ENCODE measurements at places on chromosomes 3 and 15.

- no peak for DNase-seq
Observed at GRCh38 chr3:31962801-31963205, 18.3 kb downstream of the OSBPL10 start.

GRCh38 chr3:172288651-172289050 lies 159.6 kb downstream of the GHSR start:
- DNase-seq = no peak

- DNase-seq = no peak
Observed at GRCh38 chr3:43013743-43014155, 34.6 kb downstream of the GASK1A start.

- DNase-seq = no peak
Observed at GRCh38 chr15:61367953-61368352, 138.9 kb upstream of the RORA start.
